ENCODE measurements at places on chromosomes 5 and 9. TPM values are rescaled to one million over a fixed set of nuclear protein-coding genes. Genes with fewer than 3 reads are reported as not detected.

Gene PRDM9
- not detected for total RNA-seq

Gene ANKRD34B
- not detected for total RNA-seq

DNA sequence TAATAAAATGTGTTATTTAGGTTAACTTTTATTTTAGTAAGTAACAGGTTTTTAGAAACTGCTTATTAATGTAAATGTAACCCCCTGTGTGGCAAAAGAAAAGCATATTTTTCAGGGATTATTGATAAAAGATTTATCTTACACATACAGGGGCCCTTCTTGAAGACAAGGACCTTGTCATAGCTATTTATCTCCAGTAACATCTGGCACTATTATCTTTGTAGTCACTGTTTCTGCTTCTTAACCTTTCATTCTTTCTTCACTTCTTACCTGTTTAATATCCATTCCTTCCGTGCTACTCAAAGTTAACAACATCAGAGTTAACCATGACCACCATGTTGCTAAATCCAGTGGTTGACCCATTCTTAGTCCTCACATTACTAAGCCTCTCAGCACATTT is 117.8 kb upstream of the VCAN start:
- no peak for DNase-seq

DNA sequence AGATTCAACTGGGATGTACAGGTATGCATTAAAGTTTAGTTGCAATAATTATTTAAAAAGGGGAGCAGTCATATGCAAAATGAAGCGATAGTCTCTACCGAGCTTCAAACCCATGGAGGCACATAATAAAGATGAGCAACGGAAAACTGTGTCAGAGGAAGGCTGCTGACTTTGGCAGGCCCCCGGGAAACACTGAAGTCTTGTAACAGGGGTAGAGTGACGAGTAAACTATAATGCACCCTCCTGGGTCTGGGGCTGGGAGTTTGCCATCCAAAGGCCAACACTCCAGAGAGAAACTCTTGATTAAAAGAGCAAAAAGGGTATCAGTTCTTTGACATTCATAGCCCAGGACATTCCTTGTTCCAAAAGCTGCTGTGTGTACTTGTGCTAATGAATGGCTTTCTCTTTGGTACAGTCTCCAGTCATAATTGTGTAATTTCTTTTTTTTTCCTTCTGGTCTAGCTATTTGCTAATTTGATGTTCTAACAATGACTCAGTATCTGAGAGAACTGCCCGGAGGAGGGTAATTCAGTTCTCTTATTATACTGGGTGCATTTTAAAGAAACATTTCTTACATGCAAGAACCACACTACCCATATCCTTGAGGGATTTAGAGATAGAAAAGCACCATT is 59.2 kb downstream of the TNC start:
- peak; percentile 62 for DNase-seq

DNA sequence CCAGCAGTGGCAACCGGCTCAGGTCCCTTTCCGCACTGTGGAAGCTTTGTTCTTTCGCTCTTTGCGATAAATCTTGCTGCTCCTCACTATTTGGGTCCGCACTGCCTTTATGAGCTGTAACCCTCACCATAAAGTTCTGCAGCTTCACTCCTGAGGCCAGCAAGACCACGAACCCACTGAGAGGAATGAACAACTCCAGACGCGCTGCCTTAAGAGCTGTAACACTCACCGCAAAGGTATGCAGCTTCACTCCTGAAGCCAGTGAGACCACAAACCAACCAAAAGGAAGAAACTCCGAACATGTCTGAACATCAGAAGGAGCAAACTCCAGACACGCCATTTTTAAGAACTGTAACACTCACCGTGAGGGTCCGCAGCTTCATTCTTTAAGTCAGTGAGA is 103.5 kb downstream of the GLIS3 start:
- no peak for DNase-seq

Data from fibroblast of villous mesenchyme (primary cell).